WTC11 (cell line): ENCODE measurements at places on chromosomes 16 and 17. TPM values are rescaled to one million over a fixed set of nuclear protein-coding genes. Genes with fewer than 3 reads are reported as not detected.

DNA sequence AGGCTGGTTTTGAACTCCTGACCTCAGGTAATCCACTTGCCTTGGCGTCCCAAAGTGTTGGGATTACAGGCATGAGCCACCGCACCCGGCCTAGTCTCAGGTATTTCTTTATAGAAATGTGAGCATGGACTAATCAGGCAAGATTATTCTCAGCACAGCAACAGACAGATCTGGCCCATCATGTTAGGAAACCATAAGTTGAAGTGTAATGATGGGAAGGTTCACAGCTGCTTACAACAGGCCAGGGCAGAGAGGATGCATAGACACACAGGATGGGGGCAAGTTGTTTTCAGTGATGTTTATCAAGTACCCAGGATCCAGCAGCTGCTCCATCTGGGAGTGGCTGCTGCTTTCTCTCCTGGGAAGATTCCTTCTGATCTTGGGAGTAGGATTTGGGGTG is 16.6 kb upstream of the NOS2 start:
- DNase-seq, result no peak

Gene STH
- not detected in 3 replicates for total RNA-seq

GRCh38 chr17:40809721-40810421 is 10.1 kb upstream of the KRT28 start:
- no peak for DNase-seq

- no peak for DNase-seq
These were observed 3.4 kb downstream of the HOXB3 start for GRCh38 chr17:48586355-48587258.

Gene SOX9
- 8.1 to 9.0 TPM (median 8.9 TPM) in 3 replicates for total RNA-seq

DNA sequence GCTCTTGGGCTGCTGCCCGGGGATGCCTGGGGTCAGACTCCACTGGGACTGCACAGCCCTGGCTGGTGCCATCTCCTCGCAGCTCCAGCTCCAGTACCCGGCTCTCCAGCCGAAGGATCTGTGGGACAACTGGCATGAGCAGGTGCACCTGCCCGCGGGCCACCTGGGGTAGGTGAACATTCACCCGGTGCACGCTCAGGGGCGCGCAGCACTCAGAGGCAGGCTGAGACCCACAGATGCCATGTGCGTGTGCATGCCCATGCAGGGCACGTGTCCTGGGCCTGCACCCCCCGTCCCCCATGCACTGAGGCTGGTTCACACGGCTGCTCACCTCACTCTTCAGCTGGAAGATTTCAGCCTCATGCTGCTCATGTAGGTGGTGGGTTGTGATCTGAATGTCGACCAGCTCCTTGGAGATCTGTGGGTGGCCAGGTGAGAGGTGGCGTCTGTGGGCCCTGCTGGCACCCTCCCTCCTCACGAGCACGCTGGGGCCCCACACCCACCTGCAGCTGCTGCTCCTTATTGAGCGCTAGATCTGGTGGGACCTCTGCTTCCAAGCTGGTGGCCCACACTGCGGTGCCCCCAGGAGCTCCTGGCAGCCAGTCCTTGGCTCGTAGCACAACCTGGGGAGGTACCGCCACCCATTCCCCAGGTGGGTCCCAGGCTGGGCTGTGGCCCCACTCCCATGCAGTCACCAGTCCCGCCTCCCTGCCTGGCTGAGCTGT is 618 bp downstream of the CCDC78 start:
- no peak for DNase-seq

- DNase-seq, result peak; percentile 75
These were observed 9.5 kb downstream of the FOXF1 start for GRCh38 chr16:86519649-86520316.
